NCI-H187 (cell line): ENCODE measurements at places on chromosomes 6 and 20.

- no peak for DNase-seq
These were observed 6.5 kb downstream of the PHIP start for GRCh38 chr6:79071547-79071946.

DNA sequence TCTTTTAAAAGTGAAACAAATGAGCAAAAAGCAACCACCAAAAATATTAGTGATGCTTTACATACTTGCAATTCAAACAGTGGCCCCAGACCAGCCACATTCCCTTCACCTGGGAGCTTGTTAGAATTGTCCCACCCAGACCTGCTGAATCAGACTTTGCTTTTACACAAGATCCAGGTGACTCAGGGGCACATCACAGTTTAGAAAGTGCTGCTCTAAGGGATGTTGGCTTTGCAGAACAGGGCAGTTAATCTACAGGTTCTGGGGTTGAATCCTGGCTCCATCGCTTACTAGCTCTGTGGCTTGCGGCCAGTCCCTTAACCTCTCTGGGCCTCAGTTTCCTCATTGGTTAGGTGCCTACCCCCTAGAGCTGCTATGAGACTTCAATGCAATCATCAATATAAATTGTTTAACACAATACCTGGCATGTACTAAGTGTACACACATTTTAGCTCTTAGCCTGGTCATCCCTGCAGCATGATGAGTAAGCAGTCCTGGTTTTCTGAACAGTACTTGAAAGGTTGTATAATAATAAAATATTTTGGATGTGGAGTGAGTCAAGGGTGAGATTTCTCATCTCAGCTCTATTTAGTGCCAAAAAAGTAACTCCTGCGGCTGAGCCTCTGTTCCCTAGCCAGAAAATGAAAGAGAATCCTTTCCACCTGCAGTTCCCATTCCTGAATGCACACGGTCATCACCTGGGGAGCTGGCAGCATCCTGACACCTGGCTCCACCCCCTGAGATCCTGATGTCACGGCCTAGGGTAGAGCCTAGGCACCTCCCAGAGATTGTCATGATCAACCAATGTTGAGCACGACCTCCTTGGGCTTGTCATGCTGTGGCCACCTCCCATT lies 162.7 kb downstream of the ANKRD60 start:
- DNase-seq, result no peak

GRCh38 chr6:143026696-143027449 lies 33.8 kb upstream of the AIG1 start:
- DNase-seq, result no peak

GRCh38 chr20:50992336-50992732 lies 30.6 kb downstream of the KCNG1 start:
- DNase-seq, result no peak

GRCh38 chr6:143224516-143224915 lies 163.8 kb downstream of the AIG1 start:
- no peak for DNase-seq

- DNase-seq, result no peak
These were observed 38.3 kb upstream of the SLC32A1 start for GRCh38 chr20:38685853-38686473.

DNA sequence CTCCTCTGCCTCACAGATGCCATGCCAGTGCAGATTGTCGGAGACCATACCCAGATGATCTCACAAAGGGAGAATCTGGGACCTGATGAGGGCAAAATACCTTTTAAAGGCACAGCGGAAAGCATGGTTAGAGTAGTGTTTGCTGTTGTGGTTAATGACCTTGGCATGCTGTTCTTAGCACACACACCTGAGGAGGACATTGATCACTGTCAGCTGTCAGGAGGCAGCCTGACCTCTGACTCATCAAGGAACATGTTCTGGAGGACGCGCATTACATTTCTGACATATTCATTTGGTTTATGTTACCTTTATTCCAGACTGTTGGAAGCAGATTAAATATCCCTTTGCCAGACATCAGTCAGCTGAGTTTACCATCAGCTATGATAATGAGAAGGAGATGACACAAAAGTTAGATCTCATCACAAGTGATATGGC lies 57.1 kb downstream of the GOPC start:
- no peak for DNase-seq

GRCh38 chr6:47163536-47163935 lies 121.4 kb upstream of the ADGRF1 start:
- DNase-seq, result no peak

DNA sequence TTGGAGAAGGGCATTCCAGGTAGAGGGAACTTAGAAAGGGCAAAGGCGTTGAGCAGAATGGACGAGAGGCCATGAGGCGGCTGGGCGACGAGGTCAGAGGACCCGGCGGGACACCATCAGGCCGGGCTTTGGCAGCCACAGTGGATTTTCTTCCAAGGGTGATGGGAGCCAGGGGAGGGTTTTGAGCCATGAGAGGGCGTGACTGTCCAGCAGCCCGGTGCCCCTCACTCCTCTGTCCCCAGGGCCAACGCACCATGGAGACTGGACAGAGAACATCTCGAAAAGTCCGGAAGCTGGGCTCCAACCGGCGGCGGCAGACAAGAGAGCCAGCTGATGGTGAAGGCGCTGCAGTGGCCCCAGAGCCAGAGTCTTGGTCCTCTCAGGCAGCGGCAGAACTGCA lies 6.4 kb downstream of the RAB44 start:
- no peak for DNase-seq
